ENCODE measurements at places on chromosomes 13 and 19.

- no peak for DNase-seq
Measured at GRCh38 chr19:2185734-2186070, 22.0 kb downstream of the DOT1L start.

DNA sequence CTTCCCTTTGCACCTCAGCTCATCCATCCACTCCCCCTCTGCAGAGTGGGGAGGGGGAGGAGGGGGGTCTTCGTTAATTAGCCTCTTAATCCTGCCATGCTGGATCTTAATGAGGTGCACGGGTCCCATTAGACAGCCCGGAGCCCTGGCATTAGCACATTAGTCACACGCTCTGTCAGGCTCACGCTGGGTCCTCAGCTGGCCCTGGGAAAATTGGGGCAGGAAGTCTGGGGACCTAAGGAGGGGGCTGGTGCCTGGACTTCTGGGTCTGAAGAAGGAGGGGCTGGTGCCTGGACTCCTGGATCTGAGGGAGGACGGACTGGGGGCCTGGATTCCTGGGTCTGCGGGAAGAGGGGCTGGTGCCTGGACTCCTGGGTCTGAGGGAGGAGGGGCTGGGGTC lies 444 bp upstream of the NCCRP1 start:
- no peak for DNase-seq

GRCh38 chr19:38734426-38735256 lies 9.6 kb downstream of the CAPN12 start:
- peak; percentile 71 for DNase-seq

DNA sequence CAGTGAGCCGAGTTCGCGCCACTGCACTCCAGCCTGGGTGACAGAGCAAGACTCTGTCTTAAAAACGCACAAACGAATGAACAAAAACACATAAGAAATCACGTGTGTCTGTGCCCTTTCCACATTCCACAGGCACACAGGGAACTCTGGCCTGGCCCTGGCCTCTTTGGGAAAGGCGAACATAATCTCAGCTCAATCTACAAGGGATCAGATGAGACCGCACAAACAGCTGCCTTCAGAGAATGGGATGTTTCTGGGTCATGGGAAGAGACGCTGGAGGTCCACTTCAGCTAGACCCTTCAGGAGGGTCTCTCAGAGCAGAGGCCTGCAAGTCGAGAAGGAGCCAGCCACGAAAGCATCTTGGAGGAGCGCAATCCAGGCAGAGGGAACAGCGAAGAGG lies 6.3 kb upstream of the CRTC1 start:
- DNase-seq, result no peak

GRCh38 chr19:21463449-21464105 lies 41.8 kb upstream of the ZNF429 start:
- peak; percentile 83 for DNase-seq

DNA sequence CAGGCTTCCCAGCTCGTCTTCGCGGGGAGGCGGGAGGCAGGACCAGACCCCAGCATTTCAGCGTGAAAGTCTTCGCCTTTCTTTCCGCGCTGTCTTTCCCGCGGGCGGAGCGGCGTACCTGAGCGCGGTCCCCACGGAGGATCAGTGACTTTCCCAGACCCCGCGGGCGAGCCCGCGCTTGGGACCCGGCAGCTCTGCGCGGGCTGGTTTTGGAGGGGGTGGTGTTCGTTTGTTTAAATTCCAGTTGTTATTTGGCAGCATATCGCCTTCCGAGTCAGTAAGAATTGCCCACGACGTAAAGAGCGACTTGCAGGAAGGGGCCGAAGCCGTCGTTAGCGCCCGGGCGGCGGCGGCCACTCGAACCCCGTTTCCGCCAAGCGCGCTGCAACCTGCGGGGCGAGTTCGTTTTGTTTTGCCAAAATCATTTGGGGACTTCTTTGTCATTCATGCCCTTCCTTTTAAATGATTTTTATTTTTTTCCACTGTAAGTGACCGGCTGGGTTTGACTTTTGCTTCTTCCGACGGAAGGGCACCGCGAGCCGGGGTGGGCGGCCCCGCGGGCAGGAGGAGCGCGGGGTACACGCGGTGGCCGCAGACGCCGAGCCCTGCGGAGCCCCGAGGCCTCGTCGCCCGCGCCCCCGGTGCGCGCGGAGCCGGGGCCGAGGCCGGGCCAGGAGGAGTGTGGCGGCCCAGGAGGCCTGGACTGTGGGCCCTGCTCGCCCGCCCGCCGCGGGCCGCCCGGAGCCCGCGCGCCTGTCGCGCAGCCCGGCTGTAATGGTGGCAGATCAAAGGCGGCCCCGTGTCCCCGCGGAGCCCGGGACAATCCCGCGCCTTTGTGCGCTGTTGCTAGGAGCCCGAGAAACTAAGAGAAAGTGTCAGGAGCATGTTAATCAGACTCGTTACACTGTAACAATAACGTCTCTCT lies 75.9 kb downstream of the ZIC5 start:
- DNase-seq, result no peak

DNA sequence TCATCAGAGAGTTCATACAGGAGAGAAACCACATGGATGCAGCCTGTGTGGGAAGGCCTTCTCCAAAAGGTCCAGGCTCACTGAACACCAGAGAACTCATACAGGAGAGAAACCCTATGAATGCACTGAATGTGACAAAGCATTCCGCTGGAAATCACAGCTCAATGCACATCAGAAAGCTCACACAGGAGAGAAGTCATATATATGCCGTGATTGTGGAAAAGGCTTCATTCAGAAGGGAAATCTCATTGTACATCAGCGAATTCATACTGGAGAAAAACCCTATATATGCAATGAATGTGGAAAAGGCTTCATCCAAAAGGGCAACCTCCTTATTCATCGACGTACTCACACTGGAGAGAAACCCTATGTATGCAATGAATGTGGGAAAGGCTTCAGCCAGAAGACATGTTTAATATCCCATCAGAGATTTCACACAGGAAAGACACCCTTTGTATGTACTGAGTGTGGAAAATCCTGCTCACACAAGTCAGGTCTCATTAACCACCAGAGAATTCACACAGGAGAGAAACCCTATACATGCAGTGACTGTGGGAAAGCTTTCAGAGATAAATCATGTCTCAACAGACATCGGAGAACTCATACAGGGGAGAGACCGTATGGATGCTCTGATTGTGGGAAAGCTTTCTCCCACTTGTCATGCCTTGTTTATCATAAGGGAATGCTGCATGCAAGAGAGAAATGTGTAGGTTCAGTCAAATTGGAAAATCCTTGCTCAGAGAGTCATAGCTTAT lies 17.7 kb downstream of the ZNF613 start:
- no peak for DNase-seq

DNA sequence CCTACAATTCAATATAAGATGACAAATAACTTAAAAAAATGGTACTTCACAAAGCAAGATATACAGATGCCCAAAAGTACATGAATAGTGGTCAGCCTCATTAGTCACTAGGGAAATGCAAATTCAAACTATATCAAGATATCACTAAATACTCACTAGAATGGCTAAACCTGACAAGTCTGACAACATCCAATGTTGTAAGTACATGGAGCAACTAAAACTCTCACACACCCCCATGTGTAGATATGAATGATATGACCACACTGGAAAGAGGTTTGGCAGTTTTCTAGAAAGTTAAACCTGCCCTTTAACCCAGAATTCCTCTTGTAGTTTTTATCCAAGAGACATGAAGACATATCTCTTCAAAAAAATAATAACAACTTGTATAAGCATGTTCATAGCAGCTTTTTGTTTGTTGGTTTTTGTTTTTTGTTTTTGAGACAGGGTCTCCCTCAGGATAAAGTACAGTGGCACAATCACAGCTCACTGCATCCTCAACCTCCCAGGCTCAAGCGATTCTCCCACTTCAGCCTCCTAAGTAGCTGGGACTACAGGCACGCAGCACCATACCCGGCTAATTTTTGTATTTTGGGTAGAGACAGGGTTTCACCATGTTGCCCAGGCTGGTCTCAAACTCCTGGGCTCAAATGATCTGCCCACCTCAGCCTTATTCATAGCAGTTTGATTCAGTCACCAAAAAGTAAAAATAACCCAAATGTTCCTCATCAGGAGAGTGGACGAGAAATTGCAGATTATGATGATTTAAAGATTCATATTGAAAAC lies 55.1 kb downstream of the RFX2 start:
- no peak for DNase-seq

DNA sequence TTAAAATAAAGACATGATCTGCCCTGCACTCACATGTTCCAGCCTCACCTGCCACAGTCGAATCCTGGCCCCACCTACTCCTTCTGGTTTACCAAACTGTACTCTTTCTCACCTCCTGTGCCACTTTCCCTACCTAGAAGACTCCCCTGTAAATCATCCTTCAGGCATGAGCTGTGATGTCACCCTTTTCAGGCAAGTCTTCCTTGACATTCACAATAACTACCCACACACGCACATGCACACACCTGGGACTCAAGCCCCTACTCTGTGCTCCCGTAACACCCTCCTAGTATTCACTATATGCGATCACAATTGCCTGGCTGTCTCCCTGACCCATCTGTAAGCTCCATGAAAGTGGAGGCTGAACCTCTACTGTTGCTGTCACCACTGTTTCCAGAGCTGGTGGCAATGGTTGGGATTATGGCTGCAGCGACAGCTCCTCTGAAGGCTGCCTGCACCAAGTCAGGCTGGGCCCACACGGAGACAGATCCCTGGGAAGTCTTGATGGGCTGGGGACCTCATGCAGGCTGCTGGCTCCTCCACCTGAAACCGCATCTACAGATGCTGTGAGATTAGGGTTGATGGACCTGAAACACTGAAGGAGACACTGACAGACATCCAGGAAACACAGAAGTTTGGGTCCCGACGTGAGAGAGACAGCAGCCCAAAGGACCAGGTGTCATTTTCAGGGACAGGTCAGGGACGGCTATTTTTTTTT lies 611.1 kb downstream of the UQCRFS1 start:
- no peak for DNase-seq

GRCh38 chr13:95020298-95020987 lies 280.8 kb downstream of the ABCC4 start:
- no peak for DNase-seq

DNA sequence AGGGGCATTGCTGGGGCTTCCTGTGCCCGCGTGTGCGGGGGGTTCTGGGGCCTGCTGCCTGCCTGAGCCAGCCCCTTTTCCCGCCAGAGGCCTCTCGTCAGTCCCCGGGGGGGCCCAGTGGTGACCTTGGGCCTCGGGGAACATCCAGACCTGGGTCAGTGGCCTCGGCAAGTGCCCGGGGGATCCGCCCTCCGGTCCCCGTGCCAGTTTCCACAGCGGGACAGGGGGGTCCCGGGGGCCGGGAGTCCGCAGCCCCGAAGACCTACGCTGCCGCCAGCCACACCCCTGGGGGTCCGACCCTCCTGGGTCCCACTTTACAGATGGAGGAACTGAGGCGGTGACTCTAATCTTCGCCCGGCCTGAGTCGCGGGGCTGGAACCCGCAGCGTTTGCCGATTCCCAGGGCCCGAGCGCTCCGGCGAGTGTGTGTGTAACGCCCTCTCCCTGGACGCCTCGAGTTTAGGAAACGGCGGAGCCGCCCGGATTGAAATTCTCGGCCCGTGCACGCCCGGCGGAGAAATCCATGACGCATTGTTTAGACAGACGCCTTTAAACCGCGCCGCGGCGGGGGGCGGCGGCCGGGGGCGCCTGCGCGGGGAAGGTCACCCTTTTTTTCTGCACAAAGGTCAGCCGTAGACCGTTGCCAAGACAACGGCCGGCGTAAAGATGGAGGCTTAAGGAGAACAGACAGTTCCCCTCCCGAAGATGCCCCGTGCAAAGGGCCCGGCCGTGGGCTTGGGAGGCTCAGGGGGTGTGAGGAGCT lies 39.3 kb downstream of the EFNA2 start:
- peak; percentile 27 for DNase-seq

DNA sequence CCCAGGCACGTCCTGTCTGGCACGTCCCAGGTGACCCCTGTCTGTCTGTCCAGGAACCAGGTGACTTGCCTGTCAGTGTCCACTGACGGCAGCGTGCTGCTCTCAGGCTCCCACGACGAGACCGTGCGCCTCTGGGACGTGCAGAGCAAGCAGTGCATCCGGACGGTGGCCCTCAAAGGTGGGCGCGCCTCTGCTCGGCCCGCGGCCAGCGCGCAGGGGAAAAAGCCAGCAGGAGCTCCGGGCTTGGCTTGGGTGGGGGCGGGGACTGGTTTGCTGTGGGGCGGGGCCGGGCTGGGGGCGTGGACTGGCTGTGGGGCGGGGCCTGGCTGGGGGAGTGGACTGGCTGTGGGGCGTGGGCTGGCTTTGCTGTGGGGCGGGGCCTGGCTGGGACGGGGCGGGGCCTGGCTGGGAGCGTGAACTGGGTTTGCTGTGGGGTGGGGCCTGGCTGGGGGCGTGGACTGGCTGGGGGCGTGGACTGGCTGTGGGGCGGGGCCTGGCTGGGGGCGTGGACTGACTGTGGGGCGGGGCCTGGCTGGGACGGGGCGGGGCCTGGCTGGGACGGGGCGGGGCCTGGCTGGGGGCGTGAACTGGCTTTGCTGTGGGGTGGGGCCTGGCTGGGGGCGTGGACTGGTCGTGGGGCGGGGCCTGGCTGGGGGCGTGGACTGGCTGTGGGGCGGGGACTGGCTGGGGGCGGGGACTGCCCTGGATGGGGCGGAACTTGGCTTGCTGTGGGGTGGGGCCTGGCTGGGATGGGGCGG lies 7.2 kb downstream of the WDR18 start:
- DNase-seq, result peak; percentile 69

GRCh38 chr19:14118165-14119051 lies 846 bp upstream of the PRKACA start:
- peak; percentile 35 for DNase-seq

- DNase-seq, result no peak
Measured at GRCh38 chr13:46173656-46174055, 8.3 kb downstream of the LCP1 start.

- peak; percentile 84 for DNase-seq
Measured at GRCh38 chr19:12723641-12724426, at the start of gene TNPO2. Gene TNPO2 (minus strand): TSS chr19:12723932. CDS start chr19:12720977, 2,955 bp downstream.

GRCh38 chr13:37966266-37966665 lies 96.7 kb upstream of the TRPC4 start:
- DNase-seq, result no peak

DNA sequence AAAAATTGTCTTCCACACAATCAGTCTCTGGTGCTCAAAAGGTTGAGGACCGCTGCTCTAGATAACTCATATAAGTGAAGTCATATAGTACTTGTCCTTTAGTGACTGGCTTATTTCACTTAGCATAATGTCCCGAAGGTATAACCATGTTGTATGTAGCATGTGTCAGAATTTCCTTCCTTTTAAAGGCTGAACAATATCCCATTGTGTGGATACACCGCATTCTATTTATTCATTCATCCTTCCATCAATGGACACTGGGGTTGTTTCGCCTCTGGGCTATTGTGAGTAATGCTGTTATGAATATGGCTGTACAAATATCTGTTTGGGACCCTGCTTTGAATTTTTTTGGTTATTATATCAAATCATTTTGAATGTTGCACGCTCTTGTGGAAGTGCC lies 4.6 kb upstream of the LYPD5 start:
- no peak for DNase-seq

DNA sequence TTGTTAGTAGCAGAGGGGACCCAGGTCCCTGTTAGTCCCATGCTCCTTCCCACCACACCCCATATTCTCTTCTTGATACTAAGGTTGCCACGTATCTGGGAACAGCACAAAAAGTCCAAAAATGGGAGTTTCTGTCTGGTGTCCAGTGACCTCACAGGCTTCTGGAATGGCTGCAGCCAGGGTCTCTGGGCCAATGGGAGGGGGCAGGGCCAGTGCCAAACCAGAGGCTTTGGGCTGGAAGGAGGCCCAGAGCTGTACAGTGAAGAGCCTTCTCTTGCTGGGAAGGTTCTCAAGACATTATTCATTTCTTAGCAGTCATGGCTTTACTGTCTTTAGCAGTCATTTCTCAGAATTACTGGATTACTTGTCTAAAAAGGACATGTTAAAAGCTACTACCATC lies 119.2 kb downstream of the FRY start:
- no peak for DNase-seq

Measured in activated CD8-positive, alpha-beta T cell treated with anti-CD3 and anti-CD28 coated beads, Interleukin-2, amount 10 ng/mL, durations not matched to agents 7 days and 5 days (primary cell).